RWPE2 (cell line): ENCODE measurements at places on chromosomes 13 and 19.

- peak; percentile 79 for DNase-seq
These were observed 1.2 kb upstream of the ING1 start for GRCh38 chr13:110712081-110712848.

- DNase-seq: no peak
These were observed 415.0 kb upstream of the SLITRK1 start for GRCh38 chr13:84297251-84297650.

DNA sequence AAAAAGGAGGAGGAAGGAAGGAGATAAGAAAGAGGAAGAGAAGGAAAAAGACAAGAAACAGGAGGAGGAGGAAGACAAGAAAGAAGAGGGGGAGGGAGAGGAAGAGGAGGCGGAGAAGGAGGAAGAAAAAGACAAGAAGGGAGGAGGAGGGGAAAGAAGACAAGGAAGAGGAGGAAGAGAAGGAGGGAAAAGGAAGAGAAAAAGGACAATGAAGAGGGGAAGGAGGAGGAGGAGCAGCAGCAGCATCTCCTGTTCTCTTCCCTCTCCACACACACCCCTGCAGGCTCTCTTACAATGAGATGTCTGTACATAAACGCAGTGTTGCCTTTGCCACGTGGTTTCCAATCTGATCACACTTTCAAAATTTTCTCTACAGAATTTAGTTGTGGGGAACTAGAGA is 66.6 kb downstream of the RUBCNL start:
- no peak for DNase-seq

- DNase-seq: no peak
These were observed 941.3 kb upstream of the PCDH20 start for GRCh38 chr13:62356977-62357376.

GRCh38 chr13:79479882-79480281 is 1.1 kb upstream of the NDFIP2 start:
- DNase-seq: no peak

GRCh38 chr13:94342436-94343242 is 136.8 kb downstream of the DCT start:
- no peak for DNase-seq

GRCh38 chr19:49873834-49874233 is 3.3 kb downstream of the AKT1S1 start:
- DNase-seq: no peak

GRCh38 chr19:49546825-49547565 is 19.2 kb downstream of the RCN3 start:
- DNase-seq: no peak

GRCh38 chr19:7701654-7702457 is at the start of gene FCER2:
Gene FCER2 (minus strand): TSS chr19:7702131. CDS start chr19:7699760, 2,371 bp downstream.
- no peak for DNase-seq

GRCh38 chr13:109000207-109000606 is 370.8 kb downstream of the MYO16 start:
- no peak for DNase-seq

DNA sequence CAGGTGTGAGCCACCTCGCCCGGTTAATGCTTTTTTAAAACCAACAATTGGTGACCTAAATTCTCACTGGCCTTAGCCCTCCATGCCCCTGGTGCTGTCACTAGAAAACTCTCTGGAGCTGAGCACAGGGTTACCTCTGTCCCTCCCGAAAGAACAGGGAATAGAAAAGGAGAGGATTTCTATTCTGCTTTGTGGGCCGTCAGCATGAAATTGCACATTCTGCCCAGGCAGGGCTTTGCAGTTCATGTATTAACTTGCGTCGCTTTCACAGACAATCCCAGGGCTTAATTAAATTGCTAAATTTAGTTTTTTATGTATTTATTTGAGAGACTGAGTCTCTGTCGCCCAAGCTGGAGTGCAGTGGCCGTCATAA is 583 bp upstream of the ZNF480 start:
- no peak for DNase-seq

DNA sequence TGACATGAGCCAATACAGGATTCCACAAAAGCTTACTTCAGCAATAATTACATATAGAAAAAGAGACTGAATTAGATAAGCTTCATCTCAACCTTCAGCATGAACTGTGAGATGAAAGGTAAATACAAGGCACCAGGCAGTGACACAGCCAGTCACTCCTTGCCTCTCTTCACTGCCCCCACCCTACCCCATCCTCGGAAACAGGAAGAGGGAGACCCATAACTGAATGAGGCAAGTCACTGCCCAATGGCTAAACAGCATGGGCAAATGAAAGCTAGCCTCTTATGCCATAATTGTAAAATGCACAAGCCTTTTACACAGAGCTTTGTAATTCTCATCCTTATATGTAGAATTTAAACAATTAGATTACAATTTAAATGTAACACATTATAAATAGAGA is 1.7 kb downstream of the ZNF160 start:
- DNase-seq: no peak

GRCh38 chr19:58274771-58275201 is 4.0 kb upstream of the ZNF8 start:
- DNase-seq: no peak

GRCh38 chr13:31090961-31091624 is 70.6 kb downstream of the HSPH1 start:
- no peak for DNase-seq

DNA sequence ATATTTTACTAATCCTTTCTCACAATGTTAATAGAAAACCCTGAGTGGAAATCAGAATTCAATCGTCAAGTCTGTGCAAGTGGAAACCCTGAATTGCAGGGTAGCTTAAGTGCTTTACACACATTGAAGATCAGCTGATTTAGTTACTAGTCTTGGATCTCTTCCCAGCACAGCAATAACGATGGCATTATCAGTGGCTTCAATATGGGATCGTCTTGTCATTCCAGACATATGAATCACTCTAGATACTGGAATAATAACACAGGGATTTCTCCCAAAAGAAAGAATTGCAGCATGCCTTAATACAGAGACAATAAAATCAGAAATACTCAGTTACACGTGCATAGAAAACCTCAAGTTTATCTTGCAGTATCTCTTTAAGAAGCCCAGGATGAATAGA is 12.6 kb upstream of the METTL21C start:
- DNase-seq: no peak

GRCh38 chr19:7887408-7888144 is 734 bp upstream of the LRRC8E start:
- DNase-seq: no peak

GRCh38 chr19:34578751-34579150 is 97.2 kb downstream of the WTIP start:
- no peak for DNase-seq

GRCh38 chr19:41888926-41889325 is 5.9 kb downstream of the ARHGEF1 start:
- DNase-seq: no peak

DNA sequence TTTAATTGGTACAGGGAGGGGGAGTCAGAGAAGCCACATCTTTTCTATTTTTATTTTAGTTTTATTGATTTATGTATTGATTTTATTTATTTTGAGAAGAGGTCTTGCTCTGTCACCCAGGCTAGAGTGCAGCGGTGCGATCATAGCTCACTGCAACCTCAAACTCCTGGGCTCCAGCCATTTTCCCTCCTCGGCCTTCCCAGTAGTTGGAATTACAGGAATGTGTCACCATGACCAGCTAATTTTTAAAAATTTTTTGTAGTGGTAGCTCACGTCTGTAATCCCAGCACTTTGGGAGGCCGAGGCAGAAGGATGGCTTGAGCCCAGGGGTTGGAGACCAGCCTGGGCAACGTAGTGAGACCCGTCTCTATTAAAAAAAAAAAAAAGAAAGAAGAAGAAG is 4.1 kb downstream of the IL27RA start:
- DNase-seq: no peak

- no peak for DNase-seq
These were observed 241.8 kb downstream of the GPC6 start for GRCh38 chr13:93468433-93468832.

GRCh38 chr19:41325947-41326706 is 16.2 kb downstream of the CCDC97 start:
- no peak for DNase-seq

DNA sequence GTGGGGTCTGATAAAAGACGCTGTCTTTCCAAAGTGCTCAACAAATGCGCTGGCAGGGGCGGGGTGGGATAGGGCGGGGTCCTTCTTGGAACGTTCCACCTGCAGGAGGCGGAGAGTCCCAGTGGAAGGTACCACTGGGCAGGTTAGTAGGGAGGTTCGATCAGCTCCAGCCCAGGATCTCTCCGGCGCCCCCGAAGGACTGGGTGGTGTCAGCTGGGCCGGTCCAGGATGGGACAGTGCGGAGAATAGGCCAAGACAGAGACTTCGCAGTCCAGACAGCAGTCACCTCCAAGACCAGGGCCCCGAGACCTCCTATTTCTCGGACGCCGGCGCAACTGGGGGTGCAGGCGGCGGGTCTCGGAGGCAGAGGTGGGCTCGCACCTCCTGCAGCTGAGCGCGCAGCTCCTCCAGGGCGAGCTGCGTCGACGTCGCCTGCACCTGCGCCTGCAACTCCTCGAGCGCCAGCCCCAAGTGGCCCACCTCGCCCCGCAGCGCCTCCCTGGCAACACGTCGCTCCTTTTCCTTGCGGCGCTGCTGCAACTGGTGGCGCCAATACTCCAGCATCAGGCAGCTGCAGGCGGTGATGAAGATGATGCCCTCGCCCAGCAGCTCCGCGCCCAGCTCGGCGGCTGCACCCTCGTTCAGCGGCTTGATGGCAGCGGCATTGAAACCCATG is 21.6 kb downstream of the VASP start:
- DNase-seq: peak; percentile 88

- no peak for DNase-seq
These were observed 36.2 kb upstream of the LRCH1 start for GRCh38 chr13:46516599-46517338.

- no peak for DNase-seq
These were observed 10.3 kb downstream of the CELF5 start for GRCh38 chr19:3234800-3235199.

DNA sequence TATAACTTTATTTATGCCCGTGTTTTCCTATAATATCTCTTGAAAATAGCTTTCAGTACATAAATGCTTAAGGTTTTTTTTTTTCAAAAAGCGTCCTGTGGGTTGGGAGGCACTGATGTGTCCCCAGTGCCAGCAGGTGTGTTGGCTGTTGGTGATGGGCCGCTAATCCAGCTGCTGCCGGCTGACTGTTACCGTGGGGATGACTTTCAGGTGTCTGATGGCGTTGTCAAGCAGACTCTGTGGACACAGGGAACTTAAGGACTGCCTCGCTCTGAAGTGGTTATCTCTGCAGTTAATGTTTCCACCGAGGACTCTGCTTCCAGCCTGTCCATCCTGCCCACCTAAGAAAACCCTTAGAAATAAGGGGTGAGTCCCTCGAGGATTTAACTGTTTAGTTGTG is 94.5 kb downstream of the ANKRD10 start:
- no peak for DNase-seq

DNA sequence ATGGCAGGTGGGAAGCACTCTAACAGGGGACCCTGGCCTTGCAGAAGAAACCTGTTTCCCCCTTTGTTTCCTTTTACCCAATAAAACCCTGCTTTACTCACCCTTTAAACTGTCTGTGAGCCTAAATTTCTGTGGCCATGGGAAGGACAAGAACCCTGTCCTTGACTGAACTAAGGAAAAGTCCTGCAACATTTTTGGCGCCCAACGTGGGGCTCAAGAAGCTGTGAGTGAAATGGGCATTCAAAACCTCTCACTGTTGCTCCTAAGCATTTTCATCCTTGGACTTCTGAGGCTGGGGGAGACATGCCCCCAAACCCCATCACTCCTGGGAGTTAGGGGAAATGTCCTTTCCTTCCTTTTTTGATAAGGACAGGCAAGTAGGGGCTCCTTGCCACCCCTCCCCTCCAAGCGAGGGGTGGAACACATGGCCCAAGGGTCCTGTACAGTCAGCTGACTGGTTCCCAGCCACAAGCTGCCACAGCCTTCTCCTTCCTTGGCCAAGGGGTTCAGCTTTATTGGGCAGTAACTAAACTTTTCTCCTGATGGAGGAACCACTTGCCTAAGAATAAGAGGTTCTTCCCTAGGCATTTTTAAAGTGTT is 381.6 kb downstream of the KLF5 start:
- no peak for DNase-seq

DNA sequence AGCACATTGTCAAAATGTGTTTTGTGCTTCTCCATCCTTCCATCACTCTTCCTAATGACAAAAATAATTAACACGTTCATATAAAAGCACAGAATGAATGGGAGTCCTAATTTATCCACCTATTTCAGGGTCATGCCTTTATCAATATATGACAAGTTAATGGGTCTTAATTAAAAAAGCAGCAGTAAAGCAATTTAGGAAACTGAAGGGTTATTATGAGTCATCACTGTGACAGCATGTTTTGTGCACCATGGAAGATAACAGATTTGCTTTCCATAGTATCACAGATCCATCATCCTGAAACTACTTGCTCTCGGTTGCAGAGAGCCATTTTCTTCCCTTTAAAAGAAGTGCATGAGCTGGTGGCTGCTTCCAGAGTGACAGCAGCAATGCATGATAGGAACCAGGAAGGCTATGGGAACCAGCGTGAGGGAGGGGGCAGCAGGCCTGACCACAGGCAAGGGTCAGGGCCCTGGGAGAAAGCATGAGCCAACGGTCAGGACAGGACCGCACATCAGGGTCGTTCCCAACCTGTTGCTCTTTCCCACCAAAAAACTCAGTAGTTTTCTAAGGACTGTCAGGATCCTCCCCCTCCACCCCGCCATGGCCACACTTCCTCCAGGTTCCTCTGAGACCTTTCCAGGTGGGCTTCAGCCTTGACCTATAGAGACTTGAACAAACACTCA is 784.1 kb downstream of the UQCRFS1 start:
- DNase-seq: no peak

DNA sequence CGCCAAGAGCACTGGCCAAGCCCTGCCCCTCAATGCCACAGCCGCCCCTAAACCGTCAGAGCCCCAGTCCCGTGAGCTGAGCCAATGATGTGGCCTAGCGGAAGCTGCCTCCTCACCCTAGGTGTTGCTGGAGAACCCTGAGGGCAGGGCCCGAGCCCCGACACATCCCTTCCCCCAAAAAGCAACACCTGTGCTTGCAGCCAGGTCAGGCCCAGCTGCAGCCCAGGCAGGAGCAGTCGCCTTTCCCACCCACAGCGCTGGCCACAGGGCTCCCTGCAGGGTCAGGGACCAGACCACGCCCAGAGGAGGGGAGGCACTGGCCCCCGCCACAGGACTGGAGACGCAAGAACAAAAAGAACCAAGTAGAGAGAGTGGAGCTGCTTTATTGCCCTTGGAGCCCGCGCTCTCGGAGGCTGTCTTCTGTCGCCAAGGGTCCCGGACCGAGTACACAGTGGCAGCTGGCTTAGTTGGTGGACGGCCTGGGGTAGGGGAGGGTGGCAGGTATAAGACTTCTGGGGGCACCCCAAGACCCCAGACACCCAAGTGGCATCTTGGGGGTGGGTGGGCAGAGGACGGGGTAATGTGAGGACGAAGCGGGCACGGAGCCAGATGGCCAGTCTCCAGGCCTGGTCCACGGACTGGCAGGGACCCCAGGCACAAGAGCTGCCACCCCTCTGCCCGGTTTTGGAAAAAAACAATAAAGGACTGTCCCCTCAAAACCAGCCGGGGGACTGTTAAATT is 3.3 kb downstream of the P2RY11 start:
- DNase-seq: no peak
